Stimulated activated CD4-positive, alpha-beta T cell treated with anti-CD3 and anti-CD28 coated beads, Interleukin-15, amount 100 ng/mL, for 24 hours (primary cell): ENCODE measurements at places on chromosomes 11 and 22.

- DNase-seq, result peak; percentile 62
Measured at GRCh38 chr11:67056267-67057204, at the start of gene RHOD. RHOD (plus strand) TSS chr11:67056847; CDS start chr11:67056903, 56 bp downstream.

DNA sequence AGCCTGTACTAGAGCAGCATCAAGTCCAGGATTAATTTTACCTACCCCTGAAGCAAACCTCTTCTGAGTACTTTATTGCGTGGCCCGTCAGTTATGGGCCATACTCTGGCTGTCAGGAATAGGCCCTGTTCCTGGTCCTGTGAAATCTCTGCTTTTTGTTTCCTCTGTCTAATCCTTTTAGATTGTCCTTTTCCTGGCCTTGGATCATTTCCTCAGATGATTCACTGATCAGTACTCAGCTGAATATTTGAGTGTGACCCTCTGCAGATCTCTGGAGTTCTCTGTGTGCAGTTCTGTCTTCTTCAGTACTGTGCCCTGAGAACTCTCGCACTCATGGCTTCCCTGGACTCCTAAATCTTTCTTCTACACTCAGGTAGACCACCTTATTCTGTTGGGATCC, 123.5 kb downstream of the UVRAG start:
- no peak for DNase-seq

DNA sequence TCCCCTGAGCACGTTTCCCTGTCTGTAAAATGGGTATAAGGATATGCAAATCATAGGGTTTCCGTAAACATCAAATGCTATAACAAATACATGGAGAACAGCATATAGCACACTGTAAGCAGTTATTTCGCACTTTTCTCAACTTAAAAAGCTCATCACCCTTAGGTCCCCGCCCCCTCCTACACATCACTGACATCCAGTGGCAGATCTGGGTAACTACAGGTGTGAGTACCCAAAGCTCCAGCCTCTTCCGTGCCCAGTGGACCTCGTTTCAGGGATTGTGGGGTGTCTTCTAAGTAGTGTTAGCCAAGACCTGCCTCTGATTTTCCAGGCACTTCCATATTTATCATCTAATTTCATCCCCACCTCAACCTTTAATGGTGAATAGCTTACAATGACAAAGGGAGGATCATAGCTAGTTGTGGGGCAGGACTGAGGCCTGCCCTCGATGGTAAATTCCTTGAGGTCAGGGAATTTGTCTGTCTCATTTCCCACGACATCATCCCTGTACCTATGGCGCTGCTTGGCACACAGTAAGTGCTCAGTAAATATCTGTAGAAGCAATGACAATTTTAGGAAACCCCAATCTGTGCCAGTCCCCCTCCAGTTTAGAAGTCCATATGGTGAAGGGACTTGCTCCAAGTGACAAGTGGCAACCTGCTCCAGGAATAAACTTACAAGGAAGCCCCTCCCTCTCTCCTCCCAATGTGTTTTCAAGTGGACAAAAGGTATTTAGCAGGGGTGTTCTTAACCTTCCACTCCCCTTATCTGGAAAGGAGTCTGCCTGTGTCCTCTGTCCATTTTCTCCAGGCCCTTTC, 340.5 kb downstream of the TENM4 start:
- peak; percentile 48 for DNase-seq

DNA sequence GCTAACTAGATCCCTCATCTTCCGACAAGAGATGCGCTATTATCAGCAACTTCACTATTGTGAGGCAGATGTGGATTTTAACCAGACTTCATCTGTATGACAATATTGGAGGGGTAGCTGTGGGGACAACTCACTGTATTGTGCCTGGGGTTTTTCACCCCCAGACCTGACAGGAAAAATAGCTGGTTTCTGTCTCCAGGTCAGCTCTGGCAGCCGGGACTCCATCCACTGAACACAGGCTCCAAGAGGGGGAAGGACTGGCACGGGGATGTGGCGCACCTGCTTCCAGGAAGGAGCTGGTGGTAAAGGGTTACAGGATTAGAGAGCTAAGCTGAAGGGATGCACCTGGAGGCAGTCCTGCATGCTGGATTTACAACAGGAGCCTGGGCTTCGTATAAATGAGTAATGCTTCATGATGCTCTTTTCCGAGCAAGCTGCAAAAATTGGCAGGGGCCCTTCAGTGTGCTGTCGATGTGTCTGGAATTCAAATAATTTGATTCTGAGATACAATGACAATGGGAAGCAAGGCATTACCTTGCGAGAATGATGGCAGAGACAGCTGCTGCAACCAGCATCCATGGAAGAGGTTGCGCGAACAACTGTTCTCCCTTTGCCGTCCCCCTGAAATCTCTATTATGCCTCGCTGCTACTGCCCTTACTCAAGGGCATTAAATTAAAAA, 49.5 kb downstream of the LMO2 start:
- DNase-seq, result no peak

- no peak for DNase-seq
Measured at GRCh38 chr11:405954-406795, 8.6 kb downstream of the SIGIRR start.

DNA sequence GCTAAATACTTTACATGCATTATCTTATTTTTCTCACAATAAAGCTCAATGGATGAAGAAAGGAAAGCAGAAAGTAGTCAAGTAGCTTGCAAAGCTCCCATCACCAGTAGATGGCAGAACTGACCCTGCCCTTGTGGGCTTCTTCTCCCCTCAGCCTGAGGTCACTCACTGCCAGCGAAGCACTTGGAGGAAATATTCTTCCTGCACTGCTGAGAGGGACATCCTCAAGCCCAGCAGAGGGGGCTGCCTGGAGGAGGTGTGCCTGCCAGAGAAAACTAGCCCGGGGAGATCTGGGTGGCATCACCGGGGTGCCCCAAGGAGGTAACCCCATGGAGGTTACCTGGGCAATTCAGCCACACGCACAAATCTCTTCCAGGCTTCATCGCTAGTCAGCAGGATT, 6.6 kb downstream of the APOL4 start:
- peak; percentile 51 for DNase-seq

- DNase-seq, result no peak
Measured at GRCh38 chr11:119378851-119379465, 2.5 kb downstream of the USP2 start.

- DNase-seq, result no peak
Measured at GRCh38 chr11:59967677-59968394, 4.0 kb downstream of the OOSP4A start.

GRCh38 chr11:19992998-19993397, 167.3 kb downstream of the DBX1 start:
- no peak for DNase-seq

DNA sequence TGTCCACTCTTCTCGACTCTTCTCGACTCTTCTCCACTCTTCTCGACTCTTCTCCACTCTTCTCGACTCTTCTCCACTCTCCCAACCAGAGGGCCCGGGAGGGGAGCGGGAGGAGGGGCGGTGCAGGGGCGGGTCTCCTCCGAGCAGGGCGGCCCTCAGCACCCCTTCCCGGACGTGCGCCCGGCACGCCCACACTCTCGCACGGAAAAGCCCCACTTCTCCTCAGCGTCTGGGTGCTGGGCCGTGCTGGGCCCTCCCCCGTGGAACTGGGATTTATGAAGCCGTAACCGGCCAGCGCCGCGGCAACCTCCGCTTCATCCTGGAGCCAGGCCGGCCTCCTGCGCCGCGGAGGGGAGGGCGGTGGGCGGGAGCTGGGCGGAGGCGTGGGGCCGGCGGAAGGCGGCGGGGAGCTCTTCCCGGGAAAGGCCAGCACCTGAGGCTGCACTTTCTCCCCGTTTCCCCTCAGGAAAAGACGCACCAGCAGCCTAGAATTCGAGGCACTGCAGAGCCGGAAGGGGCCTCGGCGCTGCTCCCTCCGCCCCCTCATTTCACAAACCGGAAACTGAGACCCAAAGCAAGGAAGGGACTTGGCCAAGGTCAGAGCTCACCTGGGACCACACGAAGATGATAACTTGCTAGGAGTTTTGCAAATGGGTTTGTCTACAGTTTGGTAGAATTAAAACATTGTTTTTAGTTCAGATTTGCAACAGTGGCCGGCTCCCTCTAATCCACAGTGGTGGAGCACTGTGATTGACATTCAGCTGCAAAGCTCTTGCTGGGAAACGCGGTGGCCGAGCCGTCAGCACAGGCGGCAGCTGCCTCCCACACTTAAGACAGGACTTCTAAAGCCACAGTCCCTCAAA, 31.6 kb upstream of the JAM3 start:
- peak; percentile 71 for DNase-seq

- DNase-seq, result no peak
Measured at GRCh38 chr11:109439684-109440083, 17.7 kb downstream of the C11orf87 start.

DNA sequence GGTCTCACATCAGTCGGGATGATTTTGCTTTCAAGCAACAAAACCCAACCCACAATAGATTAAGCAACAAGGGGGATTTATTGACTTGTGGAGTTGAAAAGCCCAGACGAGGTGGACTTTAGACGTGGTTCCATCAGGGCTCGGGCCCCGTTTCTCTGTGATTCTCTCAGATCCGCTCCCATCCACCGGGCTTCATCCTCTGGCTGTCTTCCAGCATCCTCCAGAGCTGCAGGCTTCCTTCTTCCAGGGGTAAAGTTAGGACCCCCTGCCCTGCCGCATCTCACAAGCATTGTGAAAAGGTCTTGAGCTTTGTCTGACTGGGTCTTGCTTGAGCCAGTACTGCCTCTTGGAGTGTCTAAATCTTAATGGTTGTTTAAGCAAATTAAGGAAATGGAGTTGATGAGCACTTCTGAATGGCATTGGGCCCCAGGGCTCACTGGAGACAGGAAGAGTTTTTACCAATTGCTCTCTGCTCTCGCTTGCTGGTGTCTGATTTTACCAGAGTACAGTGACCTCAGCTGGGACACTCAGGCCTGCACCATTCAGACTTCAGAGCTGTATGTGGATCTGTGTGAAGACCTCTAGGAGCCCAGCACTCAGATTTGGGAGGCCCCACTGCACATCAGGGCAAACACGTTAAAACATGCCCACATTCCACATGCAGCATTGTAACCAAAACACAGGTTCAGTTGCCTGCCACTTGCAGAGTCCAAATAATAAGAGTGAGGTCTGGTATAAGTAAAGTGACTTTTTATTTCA, 13.5 kb upstream of the FTH1 start:
- DNase-seq, result no peak
